ENCODE measurements at places on chromosomes 4 and X.

DNA sequence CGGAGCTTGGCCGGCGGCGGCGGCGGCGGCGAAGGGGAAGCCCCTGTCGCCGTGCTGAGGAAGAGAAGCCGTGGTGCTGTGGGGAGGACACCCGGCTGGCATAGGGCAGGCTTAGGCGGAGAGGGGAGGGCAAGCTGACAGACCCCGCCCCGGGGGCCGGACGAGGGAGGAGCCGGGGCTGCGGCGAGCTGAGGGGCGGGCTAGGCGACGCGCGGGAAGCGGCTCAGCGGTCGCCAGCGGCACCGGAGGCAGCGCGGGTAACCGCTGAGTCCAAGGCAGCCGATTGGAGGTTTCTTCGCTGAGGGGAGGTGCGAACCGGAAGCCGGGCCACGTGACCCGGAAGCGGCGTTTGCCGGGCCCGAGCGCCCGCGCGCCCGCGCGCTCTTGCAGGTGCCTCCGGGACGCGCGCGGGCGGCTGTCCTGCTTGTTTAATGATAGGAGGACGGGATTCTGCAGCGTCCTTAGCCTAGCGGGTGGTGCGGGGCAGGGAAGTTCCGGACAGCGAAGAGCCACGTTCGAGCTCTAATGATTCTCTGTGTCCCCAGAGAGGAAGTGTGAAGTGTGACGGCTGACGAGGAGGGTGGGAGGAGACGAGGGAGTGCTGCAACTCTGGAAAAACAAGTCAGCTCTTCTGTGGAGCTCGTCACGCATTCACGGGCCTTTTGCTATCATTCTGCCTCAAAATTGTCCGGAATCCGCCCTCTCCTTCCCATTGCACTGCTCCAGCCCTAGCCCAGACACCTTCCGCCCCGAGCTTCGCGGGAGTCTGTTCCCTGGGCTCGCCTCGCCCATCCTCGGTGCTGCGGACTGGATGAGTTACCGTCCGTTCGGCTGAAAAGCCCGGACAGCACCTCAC, at the start of gene AP1S2:
AP1S2 (minus strand) TSS at position 102 of the 856 bp plus-strand sequence. CDS start 2,289 bp downstream, outside the sequence.
- DNase-seq, result peak; percentile 92

GRCh38 chr4:6265546-6265945, 4.1 kb upstream of the WFS1 start:
- no peak for DNase-seq

DNA sequence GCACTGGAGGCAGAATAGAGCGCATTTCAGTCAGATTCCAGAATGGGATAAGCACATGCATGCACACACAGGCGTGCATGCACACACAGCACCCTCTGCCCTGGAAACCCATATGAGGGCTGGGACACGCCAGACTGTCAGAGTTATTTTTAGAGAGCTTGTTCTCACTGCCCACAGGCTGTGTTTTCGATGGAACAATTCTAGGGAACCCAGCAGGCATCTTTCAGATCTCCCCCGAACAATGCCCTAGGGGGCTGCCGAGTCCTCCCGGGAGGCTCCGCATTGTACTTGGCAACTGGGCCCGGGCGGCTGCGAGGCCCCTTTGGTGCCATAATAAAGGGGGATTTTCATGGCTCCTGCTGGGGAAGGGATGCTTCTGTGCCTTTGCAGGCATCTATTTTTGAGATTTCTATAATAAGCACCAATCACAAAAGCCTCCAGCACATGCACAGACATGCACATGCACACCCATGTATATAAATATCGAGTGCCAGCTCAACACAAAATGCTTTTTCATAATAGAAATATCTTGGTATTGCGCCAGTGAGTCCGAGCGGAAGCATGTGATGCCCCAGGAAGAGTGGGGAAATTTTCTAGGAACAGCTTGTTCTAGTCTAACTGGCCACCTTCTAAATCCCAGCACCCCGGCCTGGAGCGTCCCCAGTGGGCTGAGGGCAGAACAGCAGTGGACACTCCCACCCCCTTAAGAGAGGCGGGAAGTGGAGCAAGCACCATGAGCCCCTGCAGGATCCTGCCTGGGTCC, 88.5 kb downstream of the PHKA2 start:
- DNase-seq, result no peak

DNA sequence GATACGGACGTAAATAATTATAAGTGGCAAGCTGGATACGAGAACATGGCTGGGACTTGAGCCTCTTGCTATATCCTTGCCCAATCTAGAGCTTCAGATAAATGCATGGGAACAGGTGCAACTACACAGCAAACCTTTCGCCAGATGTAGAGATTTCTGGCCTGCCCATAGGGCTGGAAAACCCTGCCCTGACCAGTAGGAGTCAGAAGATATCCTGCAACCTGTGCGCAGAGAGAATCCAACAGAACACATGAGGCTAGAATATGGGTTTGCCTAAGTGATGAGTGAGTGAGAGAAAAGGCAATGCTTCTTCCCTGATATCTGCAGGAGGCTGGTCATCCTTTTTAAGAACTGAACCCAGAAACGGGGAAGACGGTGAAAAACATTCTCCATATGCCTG, 805.3 kb upstream of the TENM3 start:
- DNase-seq, result no peak

DNA sequence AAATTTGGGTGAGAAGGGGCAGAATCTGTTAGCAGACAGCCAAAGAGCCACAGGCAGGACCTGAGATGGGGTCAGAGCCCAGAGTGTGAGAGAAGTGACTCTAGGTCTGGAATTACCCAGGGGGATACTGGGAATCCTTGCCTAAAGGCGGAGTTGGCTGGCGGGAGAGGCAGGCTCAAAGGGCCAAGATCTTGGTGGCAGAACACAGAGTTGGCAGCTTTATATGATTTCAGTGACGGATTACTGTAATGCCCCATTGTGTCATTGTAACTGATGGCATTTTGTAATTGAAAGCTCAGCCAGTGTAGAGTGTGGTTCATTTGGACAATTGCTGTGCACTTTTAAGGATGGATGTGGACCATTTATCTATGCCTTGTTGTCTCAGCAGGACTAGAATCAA, 77.3 kb downstream of the SMIM20 start:
- DNase-seq, result no peak

DNA sequence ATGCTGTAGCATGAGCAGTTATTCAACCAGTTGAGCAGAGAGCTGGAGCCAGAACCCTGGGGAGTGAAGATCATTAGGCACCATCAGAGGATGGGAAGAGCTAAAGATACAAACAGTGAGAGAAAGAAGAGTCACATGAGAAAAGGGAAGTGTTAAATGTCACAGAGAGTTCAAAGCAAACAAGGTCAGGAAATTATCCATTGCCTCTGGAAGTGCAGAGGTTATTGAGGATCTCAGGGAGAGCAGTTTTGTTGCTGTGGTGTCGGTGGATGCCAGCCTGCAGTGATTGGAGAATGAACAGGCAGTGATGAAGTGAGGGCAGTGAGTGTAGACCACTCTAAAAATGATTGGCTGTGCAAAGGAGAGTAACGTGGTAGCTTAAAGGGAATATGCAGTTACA, 17.7 kb downstream of the SPARCL1 start:
- DNase-seq, result no peak

GRCh38 chrX:10041383-10041782, 74.2 kb downstream of the CLDN34 start:
- DNase-seq, result no peak

- DNase-seq, result no peak
Measured at GRCh38 chrX:135513130-135513515, 7.3 kb upstream of the INTS6L start.

DNA sequence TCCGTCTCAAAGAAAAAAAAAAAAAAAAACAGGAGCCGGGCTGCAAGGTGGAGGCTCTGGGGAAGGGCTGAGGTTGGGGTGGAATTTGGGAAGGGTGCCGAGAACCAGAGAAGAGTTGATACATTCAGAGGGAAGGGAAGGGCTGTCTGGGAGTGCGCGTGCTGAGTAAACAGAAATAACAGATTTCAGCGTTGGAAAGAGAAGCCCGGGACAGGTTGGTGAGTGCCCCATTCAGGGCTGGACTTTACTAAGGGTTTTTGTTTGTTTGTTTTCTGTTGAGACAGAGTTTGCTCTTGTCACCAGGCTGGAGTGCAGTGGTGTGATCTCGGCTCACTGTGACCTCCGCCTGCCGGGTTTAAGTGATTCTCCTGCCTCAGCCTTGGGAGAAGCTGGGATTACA, 1.7 kb upstream of the IL3RA start:
- no peak for DNase-seq

GRCh38 chr4:11602606-11603340, 174.1 kb upstream of the HS3ST1 start:
- DNase-seq, result no peak

- DNase-seq, result no peak
Measured at GRCh38 chrX:53013291-53013690, 35.3 kb upstream of the GPR173 start.

DNA sequence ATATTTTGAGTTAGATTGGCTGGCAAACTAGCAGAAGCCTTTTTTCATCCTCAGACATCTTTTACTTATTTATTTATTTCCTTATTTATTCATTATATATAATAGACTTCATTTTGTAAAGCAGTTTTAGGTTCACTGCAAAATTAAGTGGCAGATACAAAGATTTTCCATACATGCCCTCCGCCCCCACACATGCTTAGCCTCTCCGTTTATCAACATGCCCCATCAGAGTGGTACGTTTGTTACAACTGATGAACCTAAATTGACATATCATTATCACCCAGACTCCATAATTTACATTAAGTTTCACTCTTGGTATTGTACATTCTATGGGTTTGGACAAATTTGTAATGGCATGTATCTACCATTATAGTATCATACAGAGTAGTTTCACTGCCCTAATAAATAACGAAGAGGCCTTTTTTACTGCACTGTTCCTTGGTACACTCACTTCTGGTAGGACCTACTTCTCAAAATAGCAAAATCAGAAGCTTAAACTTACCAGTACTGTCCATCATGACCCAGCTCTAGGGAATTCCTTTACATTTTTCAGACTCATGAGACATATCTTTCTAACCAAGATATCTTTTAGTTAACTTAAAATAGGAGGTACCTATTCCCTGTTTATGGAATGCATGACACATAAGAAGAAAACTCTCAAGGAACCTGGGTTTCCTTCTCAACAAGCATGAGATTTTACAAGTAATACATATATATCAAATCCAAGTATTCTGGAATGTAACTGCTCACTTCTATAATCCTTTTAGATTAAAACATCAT, 4.8 kb upstream of the TMPRSS11B start:
- DNase-seq, result no peak

- no peak for DNase-seq
Measured at GRCh38 chr4:54588404-54588803, 69.4 kb upstream of the KIT start.

DNA sequence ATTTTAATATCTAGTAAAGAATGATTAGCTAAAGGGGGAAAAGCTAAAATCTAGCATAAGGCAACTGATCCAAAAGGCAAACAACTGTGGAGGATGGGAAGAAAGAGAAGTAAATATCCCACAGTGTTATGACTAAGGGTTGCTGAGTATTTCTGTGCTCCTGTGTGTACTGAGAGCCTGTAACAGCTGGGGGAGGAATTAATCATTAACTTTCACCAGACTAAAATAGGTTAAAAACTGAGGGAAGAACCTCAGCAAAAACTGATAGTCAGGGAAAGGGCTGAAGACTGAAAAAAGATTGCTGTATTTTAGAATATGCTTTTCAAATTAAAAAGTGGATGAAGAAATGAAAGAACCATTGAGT, 365.9 kb downstream of the CXXC4 start:
- no peak for DNase-seq

- DNase-seq, result no peak
Measured at GRCh38 chrX:103376979-103377324, 614 bp downstream of the BEX3 start.

All from NAMALWA (cell line).